ENCODE measurements at places on chromosomes 11 and 22.

DNA sequence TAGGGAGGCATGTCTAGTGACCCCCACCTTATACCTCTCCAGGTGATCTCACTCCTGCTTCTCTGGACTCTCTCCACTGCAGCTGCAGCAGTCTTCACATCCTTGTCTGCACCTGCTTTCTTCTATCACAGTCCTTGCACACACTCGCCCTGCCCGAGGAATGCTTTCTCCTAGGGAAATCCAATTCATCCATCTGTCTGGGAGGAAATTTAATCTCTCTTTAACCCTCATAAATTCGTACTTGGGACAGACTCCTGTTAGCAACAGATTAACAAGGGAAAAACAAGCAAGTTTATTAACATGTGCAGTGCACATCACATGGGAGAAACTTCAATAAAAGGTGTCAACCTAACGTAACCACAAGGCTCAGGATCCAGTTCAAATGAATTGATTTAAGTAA lies 11.3 kb upstream of the RCN1 start:
- no peak for DNase-seq

DNA sequence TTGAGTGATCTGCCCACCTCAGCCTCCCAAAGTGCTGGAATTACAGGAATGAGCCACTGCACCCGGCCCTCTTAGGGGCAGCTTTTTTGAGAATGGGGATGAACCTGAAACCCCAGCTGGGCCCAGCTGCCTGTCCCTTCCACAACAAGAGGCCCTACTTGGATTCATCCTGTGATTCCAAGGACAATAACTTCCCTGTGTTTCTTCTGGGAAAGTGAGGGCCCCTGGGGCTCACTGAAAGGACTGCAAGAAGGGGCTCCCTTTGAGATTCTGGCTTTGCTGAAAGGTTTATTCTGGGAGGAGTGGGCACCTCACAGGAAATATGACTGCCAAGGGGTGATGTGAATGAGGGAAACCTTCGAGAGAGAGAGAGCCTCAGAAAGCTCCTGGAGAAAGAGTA lies 12.3 kb upstream of the GNAZ start:
- no peak for DNase-seq

GRCh38 chr11:68002938-68003845 lies 705 bp downstream of the UNC93B1 start:
- peak; percentile 28 for DNase-seq

GRCh38 chr11:125370561-125371389 lies 125.3 kb downstream of the FEZ1 start:
- DNase-seq: no peak

- no peak for DNase-seq
Measured at GRCh38 chr22:40635940-40636379, 559 bp downstream of the MRTFA start.

GRCh38 chr22:47002692-47003091 lies 240.2 kb downstream of the TBC1D22A start:
- DNase-seq: no peak

DNA sequence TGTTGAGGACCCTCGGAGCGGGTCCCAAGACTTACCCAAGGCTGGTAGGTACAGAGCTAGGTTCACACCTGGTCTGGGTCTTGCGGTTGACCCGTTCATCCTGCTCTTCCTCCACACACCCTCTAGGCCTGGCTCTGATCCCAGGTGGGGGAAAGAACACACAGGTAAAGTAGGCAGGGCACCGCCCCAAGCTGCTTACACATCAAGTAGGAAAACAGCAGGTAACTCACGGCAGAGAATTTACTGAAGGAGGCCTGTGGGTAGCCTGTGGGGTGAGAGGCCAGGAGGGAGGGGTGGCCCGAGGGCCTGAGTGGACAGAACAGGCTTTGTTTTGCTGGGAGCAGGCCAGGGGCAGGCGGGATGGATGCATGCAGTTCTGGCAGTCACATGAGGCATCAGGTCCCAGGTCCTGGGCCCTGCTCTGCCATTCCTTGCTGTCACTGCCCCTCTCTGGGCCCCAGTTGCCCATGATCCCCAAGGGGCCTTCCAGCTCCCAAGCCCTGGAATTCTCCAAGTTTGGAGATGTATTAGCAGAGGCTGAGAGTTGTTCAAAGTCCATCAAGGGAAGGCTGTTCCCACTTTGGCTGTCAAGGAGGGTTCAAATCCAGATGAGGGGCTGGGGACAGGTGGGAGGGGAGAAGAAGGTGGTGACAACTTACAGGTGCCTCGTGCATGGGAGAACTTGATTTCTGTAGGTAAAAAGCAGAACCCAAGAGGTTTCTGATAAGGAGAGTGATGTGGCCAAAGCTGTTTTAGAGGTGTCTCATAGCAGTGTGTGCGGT lies 5.7 kb downstream of the TSKU start:
- DNase-seq: no peak

DNA sequence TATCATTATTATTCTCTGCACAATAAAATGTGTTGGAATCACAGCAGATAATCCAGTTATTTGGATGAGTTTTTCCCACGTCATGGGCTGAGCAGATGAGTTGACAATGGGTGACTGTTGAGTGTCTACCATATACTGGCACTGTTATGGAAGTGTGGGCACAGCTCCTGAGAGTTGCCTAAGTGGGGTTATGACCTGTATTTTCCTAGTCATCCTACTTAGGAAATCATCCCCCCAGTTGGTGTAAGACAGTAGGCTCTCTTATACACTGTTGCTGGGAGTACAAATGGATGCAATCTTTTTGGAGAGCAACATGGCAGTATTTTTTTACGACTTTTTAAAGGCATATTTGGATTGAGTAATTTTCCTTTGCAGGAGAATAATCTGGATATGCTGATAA lies 66.4 kb downstream of the TRAF6 start:
- no peak for DNase-seq

DNA sequence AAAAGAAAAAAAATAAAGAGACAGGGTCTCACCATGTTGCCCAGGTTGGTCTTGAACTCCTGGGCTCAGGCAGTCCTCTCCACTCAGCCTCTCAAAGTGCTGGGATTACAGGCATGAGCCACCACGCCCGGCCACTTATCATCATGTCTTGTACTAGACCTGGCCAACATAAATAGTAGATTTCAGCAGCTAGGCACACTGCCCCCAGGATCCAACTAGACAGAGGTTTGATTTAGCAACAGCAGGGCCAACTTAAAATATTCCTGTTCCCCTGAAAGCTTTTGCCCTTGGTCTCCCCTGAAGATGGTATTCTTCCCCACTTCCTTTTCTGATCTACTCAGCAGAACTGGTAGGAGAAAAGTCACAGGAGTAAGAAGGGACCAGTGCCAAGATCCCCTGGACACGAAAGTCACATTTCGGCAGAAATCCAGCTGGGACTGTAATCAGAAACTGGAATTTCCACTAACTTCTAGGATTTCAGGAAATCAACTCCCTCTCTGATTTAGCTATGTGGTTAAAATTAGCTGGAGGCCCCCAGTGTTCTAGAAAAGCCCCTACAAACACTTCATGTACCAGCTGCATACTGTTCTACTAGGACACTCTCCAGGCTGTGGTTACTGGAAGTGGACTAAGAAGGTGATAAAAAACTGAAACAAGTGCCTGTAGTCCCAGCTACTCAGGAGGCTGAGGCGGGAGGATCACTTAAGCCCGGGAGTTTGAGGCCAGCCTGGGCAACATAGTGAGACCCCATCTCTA lies 8.9 kb upstream of the PPP2R1B start:
- no peak for DNase-seq

DNA sequence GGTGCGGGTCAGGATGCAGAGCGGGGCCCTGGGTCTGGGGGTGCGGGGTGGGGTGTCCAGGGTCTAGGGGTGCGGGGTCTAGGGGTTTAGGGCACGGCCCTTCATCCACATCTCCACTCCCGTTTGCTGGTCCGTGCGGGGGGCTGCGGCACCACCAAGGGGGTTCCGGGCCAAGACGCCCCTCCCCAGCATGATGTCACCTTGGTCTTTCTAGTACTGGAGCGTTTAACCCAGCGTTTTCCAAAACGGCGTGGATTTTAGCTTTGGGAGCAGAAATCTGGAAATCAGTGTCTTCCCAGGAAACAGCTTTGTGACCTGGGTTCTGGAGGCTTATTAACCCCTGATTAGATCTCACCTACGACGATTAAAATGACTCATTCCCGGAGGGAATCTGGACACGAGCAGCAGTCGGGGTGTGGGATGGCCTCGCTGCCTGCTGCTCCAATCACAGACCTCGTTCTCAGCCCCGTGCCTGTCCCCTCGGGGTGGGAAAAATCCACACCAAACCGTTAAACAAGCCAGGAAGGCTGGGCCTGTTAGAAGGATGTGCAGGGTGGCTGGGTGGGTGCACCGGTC lies 759 bp downstream of the AP2A2 start:
- DNase-seq: no peak

DNA sequence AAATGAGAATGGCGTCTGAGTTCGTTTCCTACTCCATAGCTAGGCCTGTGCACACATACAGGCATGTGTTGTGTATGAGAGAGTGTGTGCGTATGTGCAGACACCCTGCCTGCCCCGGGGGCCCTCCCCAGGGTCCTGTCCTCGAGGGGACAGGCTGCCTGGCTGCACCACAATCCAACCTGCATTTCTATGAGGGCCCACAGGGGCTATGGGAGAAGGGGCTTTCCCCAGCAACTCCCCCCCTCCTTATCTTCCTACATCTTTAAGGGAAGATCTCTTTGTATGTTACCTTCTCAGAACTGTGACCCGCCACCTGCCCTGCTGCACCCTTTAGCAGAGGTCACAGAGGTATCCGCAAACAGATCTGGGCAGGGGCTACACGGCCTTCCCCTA lies 14.9 kb downstream of the ADORA2A start:
- no peak for DNase-seq

- no peak for DNase-seq
Measured at GRCh38 chr11:76786016-76786415, 2.9 kb downstream of the TSKU start.

GRCh38 chr11:129223701-129224149 lies 31.6 kb upstream of the ARHGAP32 start:
- no peak for DNase-seq

- DNase-seq: no peak
Measured at GRCh38 chr11:1750840-1751530, 590 bp upstream of the IFITM10 start.

GRCh38 chr11:2537896-2538724 lies 93.3 kb downstream of the KCNQ1 start:
- DNase-seq: no peak

DNA sequence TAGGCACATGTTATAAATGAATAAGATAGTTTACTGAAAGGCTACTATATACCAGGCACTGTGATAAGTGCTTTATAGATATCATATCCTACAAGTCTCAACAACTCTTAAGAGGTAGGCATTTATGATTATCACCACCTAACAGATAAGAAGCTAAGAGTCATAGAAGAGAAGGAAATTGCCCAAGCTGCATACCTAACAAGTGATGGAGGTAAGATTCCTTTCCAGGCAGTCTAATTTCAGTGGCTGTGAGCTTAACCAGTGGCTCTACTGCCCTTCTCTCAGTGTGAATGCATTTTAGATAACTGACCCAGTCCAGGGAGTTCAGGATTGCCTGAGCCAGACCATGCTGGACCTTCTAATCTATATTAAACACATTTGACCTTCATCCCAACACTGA lies 39.2 kb downstream of the HEPHL1 start:
- DNase-seq: no peak

- no peak for DNase-seq
Measured at GRCh38 chr11:8222820-8223512, 40.7 kb downstream of the LMO1 start.

- DNase-seq: no peak
Measured at GRCh38 chr11:32149748-32150147, 58.9 kb downstream of the RCN1 start.

- DNase-seq: peak; percentile 68
Measured at GRCh38 chr11:9759519-9760192, 95.8 kb downstream of the SWAP70 start.

DNA sequence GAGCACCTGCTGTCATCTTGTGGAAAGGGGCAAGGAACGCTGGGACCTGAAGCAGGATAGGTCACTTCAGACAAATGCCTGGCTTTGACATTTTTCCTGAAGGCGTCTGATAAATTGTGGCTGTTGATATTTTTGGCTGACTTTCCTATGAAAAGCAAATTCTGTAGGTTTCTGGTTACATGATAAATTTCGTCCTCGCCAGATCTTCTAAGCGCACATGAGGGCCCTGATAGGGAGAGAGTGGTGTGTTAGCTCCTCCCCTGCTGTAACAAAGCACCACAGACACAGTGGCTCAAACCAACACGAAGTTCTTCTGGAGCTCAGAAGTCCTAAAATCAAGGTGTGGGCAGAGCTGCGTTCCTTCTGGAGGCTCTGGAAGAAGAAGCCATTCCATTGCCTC lies 19.6 kb downstream of the APOL4 start:
- no peak for DNase-seq

DNA sequence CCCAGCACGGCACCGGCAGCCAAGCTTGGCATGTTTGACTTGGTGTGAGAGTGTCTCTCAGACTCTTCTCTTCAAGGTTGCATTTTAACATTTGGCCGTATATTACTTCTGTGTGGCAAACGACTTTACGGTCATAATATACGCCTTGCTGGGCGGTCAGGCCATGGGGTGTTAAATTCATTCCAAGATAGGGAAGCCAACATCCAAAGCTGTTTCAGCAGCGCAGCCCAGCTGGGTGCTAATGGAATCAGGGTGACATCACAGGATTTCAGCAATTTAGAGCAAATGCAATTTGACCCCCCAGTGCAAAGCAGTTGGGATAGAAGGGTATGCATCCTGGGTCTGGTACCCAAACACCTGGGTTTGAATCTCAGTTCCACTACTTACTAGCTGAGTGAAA lies 16.7 kb upstream of the MYH9 start:
- no peak for DNase-seq

GRCh38 chr11:33636104-33636503 lies 64.5 kb downstream of the C11orf91 start:
- no peak for DNase-seq

DNA sequence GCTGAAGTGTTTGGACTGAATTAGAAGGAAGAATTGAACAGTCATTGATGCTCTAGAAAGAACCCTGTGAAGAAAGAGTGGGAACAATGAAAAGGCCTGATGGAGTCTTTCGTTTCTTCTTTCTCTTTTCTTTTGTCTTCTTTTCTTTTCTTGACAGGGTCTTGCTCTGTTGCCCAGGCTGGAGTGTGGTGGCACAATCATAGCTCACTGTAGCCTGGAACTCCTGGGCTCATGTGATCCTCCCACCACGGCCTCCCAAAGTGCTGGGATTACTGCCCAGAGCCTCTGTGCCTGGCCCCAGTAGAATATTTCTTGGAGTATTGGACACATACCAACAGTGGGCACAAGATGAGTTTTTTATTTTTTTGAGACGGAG lies 1.1 kb downstream of the FEN1 start:
- DNase-seq: no peak

- DNase-seq: no peak
Measured at GRCh38 chr11:47857892-47858543, 9.9 kb upstream of the NUP160 start.

Data from activated naive CD4-positive, alpha-beta T cell (primary cell).